SIG-M5 (cell line): ENCODE measurements at places on chromosomes 1 and 21.

DNA sequence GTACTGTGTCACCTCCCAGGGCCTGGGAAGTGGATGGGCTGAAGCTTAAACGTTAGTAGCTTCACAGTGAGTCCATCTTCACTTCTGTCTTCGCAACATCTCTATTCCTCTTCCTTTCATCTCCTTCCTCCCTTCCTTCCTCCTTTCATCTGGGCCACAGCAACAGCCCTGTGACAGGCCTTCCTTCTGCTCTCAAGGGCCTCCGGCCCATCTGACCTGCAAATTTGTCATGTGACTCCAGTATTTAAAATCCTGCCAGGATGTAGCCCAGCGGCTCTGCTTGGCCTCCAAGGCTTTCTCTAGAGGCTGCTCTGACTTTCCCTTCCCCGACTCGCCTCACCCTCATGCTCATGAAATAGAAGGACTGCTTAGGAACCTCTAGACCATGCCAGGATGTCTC, 10.9 kb upstream of the BATF3 start:
- DNase-seq, result no peak

DNA sequence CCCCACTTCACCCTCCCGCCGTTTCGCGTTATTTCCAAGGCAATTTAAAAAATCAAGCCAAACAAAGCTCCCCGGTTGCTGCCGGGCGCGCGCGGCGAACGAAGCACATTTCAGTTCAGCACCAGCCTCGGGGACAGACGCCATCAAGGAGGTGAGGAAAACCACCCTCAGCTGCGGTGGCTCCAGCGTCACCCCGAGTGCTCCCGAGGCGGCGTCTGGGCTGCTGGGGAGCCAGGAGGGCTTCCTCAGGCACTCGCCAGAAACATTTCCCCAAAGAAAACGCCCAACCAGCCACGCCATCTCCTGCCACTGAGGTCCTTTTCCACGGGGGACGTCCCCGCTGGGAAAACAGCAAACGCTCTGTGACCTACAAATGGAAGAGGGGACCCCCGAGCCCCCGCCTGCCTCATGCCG, 623 bp downstream of the GNG4 start:
- no peak for DNase-seq

- DNase-seq, result no peak
Measured at GRCh38 chr1:159342761-159343425, 40.8 kb downstream of the FCER1A start.

GRCh38 chr1:26787381-26787705, 407 bp upstream of the PIGV start:
- no peak for DNase-seq

DNA sequence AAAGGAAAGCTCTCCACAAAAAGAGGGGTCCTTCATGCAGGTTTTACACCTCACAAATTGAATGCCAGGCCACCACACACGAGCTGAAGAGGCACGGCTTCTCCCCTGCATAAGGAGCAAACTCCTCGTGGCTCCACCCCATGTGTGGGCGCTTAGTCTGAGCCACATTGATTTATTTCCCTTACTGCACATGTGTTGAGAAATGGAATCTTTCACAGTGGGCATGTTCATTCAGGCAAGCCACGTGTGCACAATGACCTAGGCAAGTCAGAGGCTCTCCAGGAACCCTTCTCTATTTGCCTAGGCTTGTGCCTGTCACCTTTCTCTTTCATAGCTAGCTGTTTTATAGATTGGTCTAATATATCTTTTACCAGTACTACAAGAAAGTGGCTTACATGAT, 120.5 kb downstream of the LTN1 start:
- DNase-seq, result no peak

- DNase-seq, result no peak
Measured at GRCh38 chr1:246187834-246188372, 319.2 kb downstream of the SMYD3 start.

DNA sequence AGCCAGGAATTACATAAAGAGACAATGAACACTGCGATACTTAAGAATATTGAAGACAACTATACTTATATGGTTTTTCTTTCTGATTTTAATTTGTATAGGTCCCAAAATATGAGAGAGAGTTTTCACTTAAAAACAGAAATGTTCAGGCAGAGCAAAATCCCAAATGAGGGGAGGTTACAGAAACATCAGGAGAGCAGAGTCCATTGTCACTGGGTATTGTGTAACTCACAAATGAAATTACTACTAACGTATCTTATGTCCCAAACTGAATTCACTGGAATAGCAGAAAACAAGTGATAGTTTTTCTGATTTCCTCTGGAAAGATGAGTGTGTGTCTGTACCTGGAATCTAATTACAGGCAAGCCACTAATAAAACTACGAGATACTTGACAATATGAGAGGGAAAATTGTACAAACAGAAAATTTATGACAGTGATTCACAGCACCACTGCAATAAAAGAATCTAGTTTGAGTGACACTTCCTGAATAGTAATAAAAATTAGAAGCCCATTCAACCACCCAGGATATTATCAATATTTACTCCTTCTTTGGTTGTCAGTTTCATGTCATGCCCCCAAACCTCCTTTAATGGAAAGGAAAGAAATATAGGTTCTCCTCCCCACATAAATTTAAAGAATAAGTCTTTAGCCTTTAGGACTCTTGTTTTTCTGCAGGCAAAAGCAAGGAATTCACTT, 522.6 kb downstream of the ADGRL2 start:
- no peak for DNase-seq
